ENCODE measurements at places on chromosomes 4 and X.

DNA sequence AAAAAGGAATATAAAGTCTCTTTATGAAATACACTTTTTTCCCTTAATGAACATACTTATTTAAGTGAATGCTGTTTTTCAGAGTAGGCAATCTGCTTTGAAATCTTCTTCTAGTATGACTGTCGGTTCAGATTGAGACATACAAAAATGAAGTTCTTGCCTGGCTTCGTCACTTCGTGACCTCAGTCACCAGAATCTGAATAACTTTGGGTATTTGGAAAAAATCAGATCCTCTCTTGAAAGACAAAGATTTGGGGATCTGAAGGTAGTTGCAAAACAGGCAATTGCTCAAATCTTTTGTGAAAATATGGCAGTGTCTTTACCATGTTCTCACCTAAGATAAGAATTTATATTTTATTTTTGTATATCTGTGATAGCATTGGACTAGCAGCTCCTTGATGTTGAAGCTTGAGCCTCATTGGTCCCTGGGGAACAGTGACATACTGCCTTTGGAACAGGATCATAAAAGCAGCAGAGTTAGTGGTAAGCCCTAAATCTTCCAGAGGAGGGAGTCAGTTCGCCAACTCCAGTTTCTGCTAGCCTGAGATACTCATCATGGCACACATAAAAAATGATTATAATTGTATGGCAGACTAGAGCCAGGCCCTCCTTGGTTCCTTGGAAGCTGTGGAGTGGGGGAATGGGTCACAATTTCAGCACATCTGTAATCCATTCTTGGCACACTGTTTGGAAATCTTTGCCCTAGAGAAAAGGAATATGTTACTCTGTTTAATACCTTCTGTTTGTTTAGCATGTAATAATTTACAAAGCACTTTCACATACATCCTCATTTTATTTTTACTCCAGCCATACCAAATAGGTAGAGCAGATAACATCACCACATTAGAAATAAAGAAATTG, 5.0 kb downstream of the ARFIP1 start:
- no peak for DNase-seq

DNA sequence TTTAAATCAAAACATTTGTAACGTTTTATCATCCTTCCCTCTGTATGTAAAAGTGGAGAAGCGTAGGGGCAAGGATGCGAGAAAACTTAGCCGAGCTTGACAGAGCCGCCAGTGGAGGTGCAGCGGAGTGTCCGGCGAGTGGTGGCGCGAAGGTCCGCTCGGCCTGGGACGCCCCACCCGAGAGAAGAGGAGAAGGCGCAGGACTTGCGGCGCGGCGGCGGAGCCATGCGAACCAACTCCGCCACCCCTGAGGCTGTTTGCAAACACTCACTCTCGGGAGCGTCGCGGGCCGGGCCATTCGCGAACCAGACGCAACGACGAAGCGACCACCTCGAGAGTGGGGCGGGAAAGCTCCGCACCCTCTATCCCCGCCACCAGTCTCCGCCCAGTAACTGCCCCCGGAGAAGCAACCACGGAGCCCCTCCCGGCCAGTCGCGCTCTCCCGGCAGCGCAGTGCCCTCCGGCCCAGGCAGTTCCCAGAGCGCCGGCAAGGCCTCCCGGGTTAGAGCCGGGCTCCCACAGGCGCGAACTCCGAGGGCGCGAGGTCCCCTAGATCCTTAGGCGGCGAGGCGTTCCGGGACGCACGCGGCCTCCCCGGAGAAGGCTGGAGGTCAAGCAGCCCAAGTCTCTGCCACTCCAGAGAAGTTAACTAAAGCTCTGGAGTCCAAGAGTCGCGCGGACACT, 2.3 kb upstream of the MAB21L2 start:
- no peak for DNase-seq

- DNase-seq, result no peak
Observed at GRCh38 chrX:28324321-28324721, 262.9 kb upstream of the IL1RAPL1 start.

GRCh38 chr4:27016551-27016950, 155.9 kb downstream of the STIM2 start:
- no peak for DNase-seq

GRCh38 chr4:165301833-165302232, 25.6 kb upstream of the MSMO1 start:
- peak; percentile 11 for DNase-seq

DNA sequence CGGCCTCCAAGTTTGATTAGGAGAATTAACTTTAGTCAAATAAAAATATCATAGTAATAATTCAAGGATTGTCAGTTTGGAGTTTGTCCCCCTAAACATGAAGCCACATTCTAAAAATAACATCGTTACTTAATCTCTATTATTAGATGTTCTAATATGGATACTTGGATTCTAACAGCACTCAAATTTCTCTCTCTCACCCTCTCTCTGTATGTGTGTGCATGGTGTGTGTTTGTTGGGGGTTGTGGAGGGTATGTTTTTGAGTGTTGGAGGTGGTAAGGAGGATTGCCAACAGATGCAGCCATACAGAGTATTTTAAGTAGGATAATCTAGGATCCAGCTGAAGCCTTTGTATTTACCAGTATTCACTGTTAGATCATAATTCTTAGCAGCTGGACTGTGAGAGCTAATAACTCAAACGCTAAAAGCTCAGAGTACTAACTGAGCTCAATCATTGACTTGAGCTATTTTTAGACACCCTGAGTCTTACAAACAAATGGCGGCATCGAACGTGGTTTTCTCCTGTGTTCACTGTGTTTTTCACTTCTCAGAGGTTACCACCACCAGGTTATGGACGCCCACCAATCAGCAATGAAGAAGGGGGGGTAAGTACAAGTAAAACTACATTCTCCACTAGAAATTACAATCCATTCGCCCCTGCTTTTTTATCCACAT, 8.8 kb downstream of the ENAM start:
- no peak for DNase-seq

Measured in GM12891 (cell line).